Substantia nigra (tissue), 51 donors: ENCODE measurements at places on chromosomes 4 and X.
A peak's percentile ranks its signal among the peaks of the same experiment; 100 is the strongest.

DNA sequence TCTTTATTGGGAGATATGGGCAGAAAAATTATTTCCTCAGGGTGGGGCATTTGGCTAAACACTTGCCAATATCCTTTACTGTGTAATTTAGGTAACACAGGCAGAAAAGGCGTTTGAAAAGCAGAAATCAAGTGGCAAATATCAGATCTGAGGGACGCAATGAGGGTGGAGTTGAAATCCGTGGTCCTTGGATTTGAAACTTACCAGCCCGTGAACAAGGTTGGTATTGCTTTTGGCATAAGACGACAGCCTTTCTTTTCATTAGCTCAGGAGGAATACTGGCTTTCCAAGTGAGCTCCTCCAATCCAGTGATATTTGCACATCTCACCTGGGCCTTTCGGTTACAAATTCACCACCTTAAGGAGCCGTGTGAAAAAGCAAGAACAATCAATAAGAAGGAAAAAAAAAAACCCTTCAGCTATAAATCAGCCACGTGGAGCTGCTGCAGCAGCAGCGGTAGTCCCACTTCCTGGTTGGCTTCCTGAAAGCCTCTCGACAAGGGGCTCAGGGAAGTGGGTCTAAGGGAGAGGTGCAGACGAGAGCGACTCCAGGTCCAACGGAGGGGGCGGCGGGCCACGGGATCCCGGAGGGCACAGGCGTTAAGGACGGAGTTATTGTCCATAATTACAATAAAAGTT lies 734 bp upstream of the GALNT7 start:
- no peak for DNase-seq

DNA sequence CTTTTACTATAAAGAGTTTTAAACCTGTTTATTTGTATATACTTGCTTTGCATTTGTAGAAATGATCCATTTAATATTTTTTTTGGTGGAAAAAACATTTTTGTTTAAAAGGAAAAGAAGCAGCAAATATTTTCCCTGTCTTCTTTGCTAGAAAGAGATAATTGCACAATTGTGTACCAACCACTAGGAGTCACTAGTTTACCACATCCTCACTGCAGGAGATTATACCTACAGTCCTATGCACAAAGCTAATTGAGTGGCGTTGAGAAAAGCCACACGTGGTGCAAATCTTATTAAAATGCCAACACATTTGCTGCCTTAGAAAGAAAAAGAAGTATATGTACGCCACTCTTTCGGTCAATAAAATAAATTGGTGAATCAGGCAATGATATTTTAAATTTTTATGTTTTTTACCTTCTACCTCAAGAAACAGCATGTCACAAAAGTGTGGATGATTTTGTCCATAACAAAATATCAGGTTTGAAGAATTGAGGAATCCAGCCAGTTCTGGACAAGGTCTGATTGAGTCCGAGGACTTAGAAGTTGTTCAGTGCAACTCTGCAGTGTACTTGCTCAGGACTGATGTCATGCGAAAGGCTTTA lies 102.9 kb downstream of the GRXCR1 start:
- no peak for DNase-seq

- DNase-seq = no peak
Observed at GRCh38 chr4:86101841-86102240, 258.0 kb downstream of the MAPK10 start.

DNA sequence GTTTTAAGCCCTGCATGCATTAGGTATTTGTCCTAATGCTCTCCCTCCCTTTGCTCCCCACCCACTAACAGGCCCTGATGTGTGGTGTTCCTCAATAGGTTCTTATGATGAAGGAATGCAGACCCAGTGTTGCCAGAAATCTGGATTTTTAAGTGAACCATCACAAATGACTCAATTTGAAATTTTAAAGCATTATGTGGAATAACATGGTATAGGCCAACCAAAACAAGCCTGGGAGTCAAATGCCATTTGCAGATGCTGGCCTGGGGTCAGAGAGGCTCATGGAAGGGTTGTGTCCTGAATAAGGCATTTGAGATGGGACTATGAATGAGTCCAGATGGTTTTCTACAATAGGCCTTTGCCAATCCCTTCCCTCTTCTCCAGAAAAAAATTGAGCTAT lies 179.6 kb downstream of the SHROOM3 start:
- DNase-seq = no peak

GRCh38 chr4:120821029-120821428 lies 101.5 kb downstream of the PRDM5 start:
- DNase-seq = no peak

DNA sequence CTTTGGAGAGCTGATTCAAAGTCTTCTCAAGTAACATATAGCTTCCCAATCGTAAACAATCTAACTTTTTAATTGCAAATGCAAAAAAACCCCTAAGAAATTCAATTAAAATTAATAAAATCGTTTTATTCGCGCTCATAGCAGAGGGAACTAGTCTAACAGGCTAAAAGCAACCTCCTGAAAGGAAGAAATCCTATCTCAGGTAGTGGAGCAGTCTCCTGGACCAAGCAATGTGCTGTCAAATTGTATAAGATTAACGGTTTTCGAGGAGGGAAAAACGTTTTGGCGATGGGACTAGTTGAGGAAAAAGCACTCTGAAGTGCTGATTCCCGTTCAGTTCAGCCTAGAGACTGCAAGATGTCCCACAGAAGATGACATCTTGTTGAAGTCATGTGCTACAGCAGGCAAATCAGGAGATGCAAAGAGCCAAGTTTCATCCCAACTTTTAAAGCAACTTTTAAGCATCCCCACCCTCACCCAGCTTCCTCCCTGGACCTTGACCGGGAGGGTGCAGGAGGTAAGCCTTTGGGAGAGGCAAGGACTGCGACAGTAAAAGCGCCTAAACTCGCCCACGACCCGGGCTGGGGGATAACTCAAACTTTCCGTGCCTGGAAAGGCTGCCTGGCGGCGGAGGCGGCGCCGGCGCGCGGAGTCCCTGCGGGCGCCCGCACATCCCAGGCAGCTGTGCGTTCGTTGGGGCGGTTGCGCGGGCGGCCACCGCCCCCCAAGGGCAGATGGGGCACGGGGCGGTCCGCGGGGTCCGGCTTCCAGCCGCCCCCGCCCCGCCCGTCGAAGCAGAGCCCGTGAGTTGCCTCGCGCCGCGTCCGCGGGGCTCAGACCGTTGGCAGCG lies 784 bp downstream of the MAP7D3 start:
- DNase-seq = no peak

DNA sequence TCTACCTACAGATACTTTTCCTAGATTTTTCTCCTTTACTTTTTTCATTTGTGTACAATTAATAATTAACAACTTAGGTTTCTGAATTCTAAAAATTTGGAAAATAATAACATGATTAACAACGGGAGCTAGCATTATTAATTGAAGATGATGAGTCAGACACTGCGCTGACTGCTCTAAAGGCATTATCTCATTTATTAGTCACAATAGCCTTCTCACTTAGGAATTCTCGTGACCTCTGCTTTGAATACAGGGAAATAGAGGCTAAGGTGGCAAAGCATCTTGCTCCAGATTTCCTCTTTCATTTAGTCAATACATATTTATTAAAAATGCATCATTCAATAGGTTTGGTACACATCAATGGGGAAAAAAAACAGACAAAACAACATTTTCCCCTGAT lies 441.3 kb downstream of the PCDH18 start:
- no peak for DNase-seq

- DNase-seq = no peak
Observed at GRCh38 chrX:18422886-18423285, 2.5 kb upstream of the CDKL5 start.

GRCh38 chr4:73721435-73721834 lies 18.9 kb upstream of the CXCL8 start:
- DNase-seq = no peak

GRCh38 chr4:148057516-148057915 lies 325.6 kb downstream of the ARHGAP10 start:
- DNase-seq = no peak

DNA sequence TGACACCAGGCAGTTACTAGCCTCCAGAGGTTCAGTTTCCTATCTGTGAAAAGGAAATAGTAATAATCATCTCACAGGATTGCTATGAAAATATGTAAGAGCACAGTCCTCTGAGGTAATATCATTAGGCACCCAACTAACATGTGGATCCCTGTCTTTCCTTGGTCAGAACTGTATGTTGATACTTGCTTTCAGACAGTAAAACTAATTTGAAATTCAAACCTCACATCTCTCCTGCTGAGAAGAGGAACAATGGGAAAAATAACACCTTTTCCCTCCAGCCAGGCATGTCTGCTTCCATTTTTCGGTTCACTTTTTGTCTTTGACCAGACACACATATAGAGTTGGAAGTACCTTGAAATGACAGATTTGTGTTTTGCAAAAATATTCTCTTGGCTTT lies 262.7 kb downstream of the IL15 start:
- no peak for DNase-seq

DNA sequence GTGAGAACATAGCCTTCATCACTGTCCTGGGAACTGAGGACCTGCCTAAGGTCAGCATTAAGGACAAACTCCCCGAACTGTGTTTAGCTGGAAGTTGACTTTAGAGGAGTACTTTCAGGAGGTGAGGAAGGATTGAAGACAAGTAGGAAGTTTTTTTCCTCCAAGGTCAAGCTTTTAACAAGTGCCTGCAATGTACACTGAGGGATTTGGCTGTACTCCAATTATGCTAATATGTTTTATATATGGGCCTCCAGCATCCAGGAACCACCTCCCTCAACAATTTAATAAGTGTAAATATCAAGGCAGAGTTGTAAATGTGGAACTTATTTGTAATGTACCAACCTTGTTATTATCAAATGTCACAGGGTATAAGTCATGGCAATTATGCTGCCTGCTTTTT lies 726.2 kb downstream of the RPA4 start:
- no peak for DNase-seq

DNA sequence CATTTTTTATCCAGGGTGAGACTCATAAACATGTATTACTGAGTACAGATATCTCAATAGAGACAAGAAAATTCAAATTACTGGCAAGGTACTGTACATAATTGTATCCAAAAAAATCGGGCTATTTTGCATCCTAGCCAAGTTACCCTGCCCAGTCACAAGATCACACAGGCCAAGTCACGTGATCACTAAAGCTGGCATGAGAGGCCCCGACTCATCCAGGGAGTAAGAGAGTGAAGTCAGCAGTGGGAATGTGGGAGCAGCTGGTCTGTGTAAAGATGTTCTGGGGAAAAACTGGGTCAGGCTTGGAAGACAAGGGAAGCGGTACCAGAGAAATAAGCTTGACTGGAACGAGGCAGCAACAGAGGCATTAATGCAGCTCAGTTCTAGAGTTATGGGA lies 119.3 kb upstream of the STS start:
- DNase-seq = no peak

- DNase-seq = peak; percentile 9
Observed at GRCh38 chrX:131827935-131828334, 195.2 kb upstream of the STK26 start.

- no peak for DNase-seq
Observed at GRCh38 chr4:98027827-98028226, 115.4 kb downstream of the STPG2 start.

DNA sequence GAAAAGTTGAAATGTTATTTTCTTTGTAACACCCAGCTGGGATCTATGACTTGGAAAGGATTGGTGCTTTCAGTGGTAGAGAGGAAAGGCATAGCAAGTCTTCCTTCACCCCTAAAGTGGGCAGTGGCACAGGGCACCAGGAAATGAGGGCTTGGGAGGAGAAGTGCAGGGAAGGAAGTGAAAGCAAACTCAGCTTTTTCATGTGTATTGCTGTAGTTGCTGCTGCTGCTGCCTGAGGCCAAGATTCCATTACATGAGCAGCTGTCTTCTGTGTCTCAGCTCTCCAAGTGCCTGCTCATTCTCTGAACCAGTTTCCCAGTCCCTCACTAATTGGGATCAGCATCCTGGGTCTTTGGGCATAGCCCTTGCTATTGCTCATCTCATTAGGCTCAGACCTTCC lies 2.6 kb downstream of the HCCS start:
- no peak for DNase-seq

- DNase-seq = no peak
Observed at GRCh38 chr4:90585961-90586360, 458.8 kb downstream of the CCSER1 start.

- no peak for DNase-seq
Observed at GRCh38 chr4:56211202-56211601, 176.1 kb downstream of the AASDH start.

DNA sequence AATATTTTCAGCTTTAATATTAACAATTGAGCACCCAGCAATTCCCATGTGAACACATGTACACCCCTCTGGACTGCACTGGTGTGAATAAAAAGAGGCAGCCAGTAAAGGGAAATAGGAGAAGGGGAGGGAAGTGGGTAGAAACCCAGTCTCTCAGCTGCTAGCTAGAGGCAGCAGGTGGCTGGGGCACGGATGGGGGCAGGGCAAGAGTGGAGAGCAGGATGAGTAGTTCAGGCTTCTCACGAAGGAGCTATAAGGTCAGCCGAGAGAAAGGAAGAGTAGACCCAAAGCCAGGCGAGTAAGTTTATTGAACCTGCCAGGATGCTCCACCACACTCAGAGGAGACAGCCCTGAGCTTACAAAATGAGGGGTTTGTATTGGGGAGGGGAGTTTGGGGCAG lies 184.8 kb upstream of the MTMR8 start:
- no peak for DNase-seq

DNA sequence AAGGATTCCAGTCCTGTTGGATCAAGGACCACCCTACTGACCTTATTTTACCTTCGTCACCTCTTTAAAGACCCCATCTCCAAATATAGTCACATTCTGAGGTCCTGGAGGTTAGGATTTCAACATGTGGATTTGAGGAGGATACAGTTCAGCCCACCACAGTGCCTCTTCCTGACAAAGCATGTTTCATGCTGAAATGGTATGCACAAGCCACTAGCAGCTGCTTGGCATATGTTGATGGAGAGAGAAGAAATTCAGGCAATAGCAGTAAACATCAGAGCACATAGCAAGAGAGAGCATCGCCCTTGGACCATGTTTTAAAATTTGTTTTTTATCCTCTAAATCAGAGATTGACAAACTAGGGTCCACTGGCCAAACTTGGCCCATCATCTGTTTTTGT lies 172.1 kb downstream of the PRKX start:
- DNase-seq = no peak

- no peak for DNase-seq
Observed at GRCh38 chr4:150123796-150124677, 45.8 kb downstream of the DCLK2 start.

DNA sequence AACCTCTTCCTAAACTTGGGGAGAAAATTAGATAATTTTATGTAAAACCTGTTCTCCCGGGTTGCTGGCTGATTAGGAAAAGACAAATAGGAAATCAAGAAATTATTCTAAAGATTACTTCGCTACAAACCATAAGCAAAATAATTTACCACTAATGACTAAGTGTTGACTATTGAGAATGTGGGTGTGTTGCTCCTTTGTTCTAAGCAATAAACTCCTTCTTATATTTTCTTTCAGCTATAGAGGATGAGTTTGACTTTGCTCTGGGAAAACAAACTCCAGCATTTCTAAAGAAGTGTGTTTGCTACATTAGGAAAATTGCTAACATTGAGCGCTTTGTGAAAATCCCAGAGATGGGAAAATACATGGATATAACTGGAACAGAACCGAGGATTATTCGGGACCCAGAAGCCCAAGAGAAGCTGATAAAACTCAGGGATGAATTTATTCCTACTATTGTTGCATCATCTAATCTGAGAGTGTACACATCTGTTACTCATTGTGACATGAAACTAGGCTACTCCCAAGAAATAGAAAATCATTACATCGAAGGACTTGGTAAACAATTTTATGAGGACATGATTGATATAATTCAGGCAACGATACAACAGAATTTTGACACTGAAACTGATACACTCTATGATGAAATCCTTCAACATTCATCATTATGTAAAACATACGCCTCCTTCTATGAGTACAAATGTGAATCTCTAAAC lies 194.2 kb downstream of the NWD2 start:
- no peak for DNase-seq
